ENCODE measurements at places on chromosomes 4 and X.
A peak's percentile ranks its signal among the peaks of the same experiment; 100 is the strongest.

- peak; percentile 52 for DNase-seq
Observed at GRCh38 chrX:275967-276580, 5.1 kb upstream of the PLCXD1 start.

- DNase-seq = no peak
Observed at GRCh38 chrX:31279359-31279758, 207.5 kb upstream of the FTHL17 start.

GRCh38 chr4:14943749-14944148 lies 58.5 kb upstream of the CPEB2 start:
- no peak for DNase-seq

DNA sequence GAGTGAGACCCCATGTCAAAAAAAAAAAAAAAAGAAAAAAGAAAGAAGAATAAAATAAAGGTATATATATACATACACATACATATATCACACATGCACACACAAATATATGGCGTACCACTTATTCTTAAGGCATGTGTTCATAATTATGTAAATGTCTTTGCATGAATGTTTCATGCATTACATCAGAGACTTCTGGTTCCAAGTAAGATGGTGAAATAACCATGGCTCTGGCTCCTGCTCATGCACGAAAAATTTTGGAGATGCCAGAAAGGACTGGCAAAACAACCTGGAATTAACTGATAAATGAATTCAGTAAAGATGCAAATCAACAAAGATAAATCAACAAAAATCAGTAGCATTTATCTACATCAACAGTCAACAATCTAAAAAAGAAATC lies 19.7 kb upstream of the FHIP1A start:
- DNase-seq = no peak

GRCh38 chrX:147183161-147183560 lies 368.6 kb upstream of the CXorf51A start:
- no peak for DNase-seq

DNA sequence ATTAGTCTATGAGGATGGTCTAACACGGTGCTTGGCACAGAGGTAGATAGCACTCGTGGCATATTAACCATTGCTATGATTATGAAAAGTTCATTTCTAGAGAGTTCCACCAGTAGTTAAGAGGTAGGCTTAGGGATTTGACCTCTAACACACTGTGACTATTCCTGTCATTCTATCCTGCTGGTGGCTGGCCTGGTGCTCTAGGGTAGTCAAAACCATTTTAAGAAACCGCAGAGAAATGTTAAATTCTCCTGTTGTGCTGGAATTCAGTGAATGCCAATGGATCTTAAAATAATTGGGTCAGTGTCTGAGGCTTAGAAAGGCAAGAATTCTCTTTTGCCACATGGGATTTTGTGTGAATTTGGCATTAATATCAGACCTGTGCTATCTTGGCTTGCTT lies 53.9 kb downstream of the VGLL1 start:
- DNase-seq = no peak

DNA sequence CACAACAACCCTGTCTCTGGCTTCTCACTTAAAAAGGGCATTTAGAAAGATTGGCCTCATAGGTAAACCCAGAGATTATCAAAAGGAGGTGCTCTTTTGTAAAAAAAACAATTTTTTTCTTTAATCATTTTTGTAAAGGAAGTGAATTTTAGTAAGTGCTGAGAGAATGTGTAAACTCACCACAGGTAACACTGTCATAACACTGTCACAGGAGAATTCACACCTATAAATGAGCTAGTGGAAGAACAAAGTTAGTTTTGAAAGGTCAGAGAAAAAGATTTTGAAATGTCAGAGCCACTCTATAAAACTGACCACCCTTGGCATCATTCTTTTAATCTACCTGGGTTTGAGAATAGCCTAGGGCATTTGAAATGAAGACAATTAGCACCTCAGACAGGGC lies 3.3 kb upstream of the SH2D1A start:
- no peak for DNase-seq

GRCh38 chr4:71093745-71094144 lies 100.3 kb downstream of the DCK start:
- no peak for DNase-seq

- no peak for DNase-seq
Observed at GRCh38 chr4:189255636-189256035, 685.0 kb upstream of the FRG1 start.

- DNase-seq = no peak
Observed at GRCh38 chrX:111010111-111010510, 85.9 kb upstream of the PAK3 start.

GRCh38 chr4:45409536-45409935 lies 683.2 kb upstream of the GNPDA2 start:
- no peak for DNase-seq

GRCh38 chrX:1205681-1206611 lies 6.5 kb downstream of the CRLF2 start:
- DNase-seq = no peak

DNA sequence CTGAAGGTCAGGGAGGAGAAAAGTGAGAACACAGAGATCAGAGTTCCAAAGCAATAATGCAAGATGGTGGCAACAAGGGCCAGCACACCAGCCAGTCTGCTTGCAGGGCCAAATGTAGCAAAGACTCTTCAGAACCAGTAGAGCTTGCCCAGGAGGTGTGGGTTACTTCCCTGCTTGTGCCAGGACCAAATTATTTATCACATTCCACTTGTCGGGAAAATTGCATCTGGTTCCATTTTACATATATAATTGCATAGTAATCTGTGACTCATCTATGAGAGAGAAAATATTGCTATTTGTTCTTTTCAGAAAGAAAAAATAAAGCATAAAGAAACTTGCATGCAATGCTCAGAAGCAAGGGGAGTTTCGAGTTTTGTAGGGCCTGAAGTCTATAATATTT lies 41.4 kb downstream of the MAML3 start:
- DNase-seq = no peak

DNA sequence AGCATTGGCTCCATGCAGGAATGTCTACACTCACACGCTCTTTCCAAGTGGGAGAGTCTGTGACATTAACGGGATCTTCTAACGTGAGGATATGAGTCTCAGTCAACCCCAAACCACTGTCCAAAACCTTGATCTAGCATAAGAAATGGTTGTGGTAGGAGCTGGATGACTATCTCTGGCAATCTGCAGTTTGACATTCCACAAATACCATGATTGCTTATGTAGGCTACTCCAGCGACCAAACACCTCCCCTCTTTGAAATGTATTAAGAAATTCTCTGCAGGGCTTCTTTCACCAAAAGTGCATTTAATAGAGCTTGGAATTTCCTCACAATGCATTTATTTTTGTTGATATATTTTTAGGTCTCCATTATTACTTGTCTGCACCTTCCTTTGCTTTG lies 14.1 kb upstream of the STX18 start:
- DNase-seq = no peak

DNA sequence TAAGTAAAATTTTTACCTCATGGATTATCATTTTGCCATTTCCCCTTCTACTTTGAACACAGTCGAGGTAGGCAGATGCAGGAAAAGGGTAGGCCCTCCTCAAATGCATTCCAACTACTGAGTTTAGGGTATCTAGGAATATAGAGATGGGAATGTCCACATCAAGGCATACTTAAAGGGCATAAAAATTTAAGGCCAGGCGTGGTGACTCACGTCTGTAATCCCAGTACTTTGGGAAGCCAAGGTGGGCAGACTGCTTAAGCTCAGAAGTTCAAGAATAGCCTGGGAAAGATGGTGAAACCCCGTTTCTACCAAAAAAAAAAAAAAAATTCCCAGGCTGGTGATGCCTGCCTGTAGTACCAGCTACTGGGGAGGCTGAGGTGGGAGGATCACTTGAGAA lies 146.5 kb downstream of the PDGFC start:
- DNase-seq = no peak

DNA sequence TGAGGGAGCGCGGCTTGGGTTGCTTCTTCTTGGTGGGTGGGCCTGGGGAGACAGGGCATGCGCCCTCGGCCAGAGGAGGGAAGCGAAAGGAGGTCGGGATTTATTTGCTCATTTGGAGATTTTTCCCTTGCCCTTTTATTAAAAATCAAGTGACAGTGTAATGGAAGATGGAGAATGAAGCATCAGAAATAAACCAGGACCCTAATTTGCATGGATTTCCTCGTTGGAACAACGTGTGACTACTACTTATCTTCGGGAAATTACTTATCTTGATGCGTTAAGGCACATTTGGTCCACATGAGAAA lies 709 bp upstream of the CLOCK start:
- no peak for DNase-seq

- no peak for DNase-seq
Observed at GRCh38 chr4:47814618-47815295, 23.1 kb downstream of the CORIN start.

DNA sequence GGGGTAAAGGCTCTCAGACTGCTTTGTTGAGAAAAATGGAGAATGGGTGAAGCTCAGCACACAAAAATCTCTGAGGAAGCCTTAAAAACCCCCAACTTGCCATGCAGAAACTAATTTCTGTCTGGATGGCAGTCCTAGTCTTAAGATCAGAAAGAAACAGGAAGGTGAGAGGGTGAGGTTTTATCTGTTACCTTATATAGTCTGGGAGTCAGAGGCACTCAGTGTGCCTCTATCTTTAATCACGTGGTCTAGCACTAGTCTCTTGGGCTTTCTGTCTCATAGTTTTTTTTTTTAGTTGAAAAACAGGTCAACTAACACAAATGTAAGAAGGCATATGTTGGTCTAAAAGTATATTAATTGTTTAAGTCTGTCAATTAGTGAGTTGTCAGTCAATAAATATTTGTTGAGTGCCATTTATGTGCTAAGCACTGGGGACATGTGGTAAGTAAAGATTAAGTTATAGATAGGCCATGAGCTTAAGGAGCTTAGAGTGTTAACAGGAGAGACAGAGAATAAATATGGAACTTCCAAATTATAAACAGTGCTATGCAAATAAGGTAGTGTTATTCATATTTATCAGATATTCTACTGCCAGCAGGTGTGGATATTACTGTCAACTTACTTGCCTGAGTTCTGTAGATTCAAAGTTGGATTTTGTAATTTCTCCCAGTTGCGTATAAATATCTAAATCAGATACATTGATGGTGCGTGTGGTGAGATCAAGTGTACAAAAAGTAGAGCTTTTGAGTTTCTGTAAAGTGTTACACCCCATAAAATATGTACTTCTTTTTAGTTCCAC lies 7.0 kb downstream of the CYBB start:
- no peak for DNase-seq

DNA sequence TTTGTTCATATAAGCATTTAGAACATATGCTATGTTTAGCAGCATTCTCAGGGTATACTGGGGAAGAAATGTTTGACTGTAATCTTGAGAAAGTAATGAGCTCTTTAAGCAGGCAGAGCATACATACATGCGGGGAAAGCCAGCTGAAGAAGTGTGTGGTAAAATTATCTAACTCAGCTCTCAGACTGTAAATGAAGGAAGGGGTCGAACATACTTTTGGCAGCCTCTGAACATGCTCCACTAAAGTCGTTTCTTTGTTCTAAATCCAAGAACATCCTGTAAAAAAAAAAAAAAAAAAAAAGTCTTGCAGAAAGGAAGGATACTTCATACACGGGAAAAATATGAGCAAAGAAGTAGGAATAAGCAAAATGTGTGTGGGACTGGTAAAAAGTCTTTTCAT lies 224.8 kb downstream of the GRID2 start:
- DNase-seq = no peak

GRCh38 chr4:8285976-8286718 lies 16.6 kb downstream of the HTRA3 start:
- no peak for DNase-seq

GRCh38 chr4:176422001-176422400 lies 102.2 kb downstream of the SPCS3 start:
- DNase-seq = no peak

- peak; percentile 12 for DNase-seq
Observed at GRCh38 chr4:64584981-64585557, 175.8 kb upstream of the TECRL start.

DNA sequence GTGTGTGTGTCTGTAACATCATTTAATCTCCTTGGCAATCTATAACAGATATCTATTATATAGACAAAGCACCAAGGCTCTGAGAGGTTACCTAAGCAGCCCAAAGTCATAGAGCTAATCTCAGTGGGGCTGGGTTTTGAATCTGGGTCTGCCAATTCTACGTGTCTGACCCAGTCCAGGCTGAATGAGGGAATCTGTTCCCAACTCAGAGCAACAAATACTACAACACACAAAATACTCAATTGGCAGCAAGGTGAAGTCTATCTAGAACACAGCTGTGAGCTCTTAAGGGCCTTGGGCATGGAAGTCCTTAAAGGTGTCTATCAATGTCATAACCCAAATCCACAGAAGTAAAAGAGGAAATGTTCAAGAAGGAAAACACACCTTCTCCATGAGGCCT lies 47.5 kb upstream of the NAP1L5 start:
- no peak for DNase-seq

DNA sequence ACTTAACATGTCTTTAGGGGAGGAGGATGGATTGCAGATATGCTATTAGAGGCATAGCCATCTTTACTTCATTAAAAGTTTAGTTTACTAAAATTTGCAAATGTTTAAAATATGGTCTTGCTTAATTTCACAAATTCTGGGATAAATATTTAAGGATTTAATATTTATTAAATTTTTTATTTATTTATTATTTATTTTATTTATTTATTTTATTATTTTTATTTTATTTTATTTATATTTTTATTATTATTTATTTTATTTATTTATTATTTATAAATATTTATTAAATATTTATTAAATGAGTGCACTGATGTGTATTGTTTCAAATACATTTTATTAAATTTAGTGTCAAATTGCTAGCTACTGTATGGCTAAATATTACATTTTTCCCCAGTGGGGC lies 46.0 kb downstream of the FAT4 start:
- no peak for DNase-seq

DNA sequence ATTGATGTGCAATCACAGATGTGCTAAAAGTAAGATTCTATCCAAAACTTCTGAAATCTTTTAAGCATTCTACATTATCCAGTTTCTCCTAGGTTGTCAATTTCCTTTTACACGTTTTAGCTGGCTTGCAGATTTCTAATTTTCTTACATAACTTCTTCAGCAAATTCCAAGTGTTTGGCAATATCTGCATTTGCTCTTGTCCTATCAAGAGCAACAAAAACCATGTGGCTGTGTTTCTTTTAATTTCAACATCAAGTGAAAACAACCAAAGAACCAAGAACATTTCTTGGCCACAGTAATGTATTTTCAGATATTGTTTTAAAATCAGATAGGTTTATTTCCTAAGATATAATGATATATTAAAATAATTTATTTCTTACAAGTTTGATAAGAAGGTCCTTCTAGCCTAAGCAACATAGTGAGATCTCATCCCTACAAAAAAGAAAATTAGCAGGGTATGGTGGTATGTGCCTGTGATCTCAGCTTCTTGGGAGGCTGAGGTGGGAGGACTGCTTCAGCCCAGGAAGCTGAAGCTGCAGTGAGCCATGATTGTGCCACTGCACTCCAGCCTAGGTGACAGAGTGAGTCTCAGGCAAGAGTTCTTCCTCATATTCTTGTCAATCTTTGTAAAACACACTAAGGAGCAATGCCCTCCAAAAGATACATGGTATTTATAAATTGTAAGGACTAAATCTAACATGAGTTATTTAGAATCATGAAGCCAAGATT lies 131.4 kb upstream of the NAP1L5 start:
- no peak for DNase-seq

DNA sequence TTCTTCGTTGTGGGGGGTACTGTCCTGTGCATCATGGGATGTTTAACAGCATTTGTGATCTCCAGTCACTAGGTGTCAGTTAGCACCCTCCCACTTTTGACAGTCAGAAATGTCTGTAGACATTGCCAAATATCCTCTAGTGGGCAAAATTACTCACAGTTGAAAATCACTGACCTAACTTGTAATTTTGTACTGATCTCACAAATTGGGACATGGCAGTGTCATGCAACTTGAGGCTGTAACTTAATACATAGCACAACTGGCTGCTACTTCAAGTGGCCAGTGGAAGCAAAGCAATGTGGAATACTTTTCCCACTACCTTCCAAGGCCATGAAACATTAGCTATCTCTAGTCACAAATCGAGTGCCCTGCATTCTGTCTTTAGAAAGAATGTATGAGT lies 23.2 kb upstream of the TSPAN7 start:
- DNase-seq = no peak
